ENCODE measurements at places on chromosomes 1 and 21.

DNA sequence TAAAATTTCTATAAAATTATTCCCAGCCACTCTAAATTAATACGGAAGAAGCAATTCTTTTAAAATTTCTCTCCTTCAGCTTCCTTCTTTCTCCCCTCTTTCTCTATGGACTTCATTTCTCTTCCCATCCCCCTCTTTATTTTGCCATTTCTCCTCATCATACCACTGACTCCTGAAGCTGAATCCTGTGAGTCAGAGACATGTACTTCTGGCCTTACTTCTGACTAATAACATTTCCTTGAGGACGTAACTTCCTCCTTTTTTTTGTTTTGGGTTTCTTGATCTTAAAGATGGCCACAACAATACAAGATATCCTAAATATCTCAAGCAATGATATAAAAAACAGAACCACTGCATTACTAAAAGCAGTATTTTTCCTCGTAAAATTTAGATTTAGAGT is 63.6 kb upstream of the DENND1B start:
- no peak for DNase-seq

GRCh38 chr21:38619992-38620479 is 121.8 kb upstream of the ERG start:
- no peak for DNase-seq

- DNase-seq = no peak
These were observed 68.3 kb upstream of the NEK7 start for GRCh38 chr1:198088360-198089071.

DNA sequence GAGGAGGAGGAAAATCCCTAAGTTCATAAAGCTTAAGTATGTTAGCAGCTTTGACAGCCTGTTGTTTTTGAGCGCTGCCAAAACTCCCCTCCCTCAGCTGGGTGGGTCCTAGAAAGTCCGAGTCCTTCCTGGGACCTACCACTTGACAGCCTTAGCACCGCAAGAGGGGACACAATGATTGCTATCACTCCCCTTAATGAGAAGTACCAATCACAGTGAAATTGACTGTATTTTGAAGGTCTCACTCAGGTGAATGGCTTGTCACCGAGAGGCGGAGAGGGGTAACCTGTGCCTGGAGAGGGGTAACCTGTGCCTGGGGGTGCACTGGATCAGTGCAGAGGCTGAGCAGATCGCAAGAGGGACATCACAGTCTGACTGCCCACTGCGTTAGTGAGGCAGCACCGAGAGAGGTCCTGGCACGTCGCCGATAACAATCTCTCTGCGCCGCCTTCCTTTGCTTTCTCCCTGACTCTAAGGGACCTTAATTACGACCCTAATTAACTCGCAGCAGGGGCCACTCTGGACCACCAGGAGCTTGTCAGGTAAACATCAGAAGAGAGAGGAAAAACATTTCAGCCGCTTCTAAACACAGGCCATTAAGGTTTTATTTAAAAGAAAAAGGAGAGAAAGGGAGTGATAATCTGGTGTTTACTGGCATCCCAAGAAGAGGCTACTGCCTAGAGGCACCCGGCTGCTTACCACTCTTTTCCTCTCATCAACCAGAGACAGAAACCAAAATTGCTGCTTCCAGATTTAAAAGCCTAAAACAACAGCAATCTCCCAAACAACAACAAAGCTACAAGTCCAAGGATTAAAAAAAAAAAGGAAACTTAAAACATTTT is 25.7 kb upstream of the KCNK1 start:
- no peak for DNase-seq

GRCh38 chr1:155226910-155227260 is 18.4 kb downstream of the MTX1 start:
- DNase-seq = peak; percentile 50

Measured in stimulated activated CD4-positive, alpha-beta T cell treated with anti-CD3 and anti-CD28 coated beads, TNF-alpha, amount 100 ng/mL, for 24 hours (primary cell).